Activated T-helper 2 cell treated with anti-CD3 and anti-CD28 coated beads, Interferon-gamma antibody, Interleukin-2, Interleukin-4, amounts not matched to agents 10 μg/mL and 5 μg/mL and 100 μg/mL, durations not matched to agents 14 hours and 24 hours and 36 hours (primary cell): ENCODE measurements at places on chromosomes 16 and 17. TPM values are rescaled to one million over a fixed set of nuclear protein-coding genes. Genes with fewer than 3 reads are reported as not detected.

KRT20 gene
- total RNA-seq: not detected in 2 replicates

C1QTNF8 gene
- not detected in 2 replicates for total RNA-seq

NOTUM gene
- 1.2 and 2.2 TPM in 2 replicates for total RNA-seq

ATP1B2 gene
- total RNA-seq: 0.32 and 0.37 TPM in 2 replicates

ALOXE3 gene
- total RNA-seq: not detected in 2 replicates

MT1H gene
- total RNA-seq: not detected in 2 replicates

GNG13 gene
- not detected in 2 replicates for total RNA-seq

FA2H gene
- total RNA-seq: not detected in 2 replicates

ABCC11 gene
- 0.05 and 0.09 TPM in 2 replicates for total RNA-seq

EXOC3L1 gene
- 0.14 TPM in 1 of 2 replicates, not detected in the other for total RNA-seq

CD300LB gene
- total RNA-seq: not detected in 2 replicates

NUDT21 gene
- total RNA-seq: 307 and 313 TPM in 2 replicates

CPD gene
- total RNA-seq: 26.0 and 31.5 TPM in 2 replicates

PPY gene
- not detected in 2 replicates for total RNA-seq

CLEC3A gene
- total RNA-seq: not detected in 2 replicates

CLDN9 gene
- total RNA-seq: 0.11 and 0.14 TPM in 2 replicates

SEC14L5 gene
- not detected in 2 replicates for total RNA-seq

EPOP gene
- total RNA-seq: 34.9 TPM in 2 replicates

CCL13 gene
- total RNA-seq: not detected in 2 replicates

CASKIN2 gene
- 2.2 and 2.3 TPM in 2 replicates for total RNA-seq
